Progenitor cell of endocrine pancreas (in vitro differentiated cells): ENCODE measurements at places on chromosomes 7 and 10. TPM values are rescaled to one million over a fixed set of nuclear protein-coding genes. Genes with fewer than 3 reads are reported as not detected.

- H3K4me1 ChIP-seq: peaks cover 3% of the 10 kb centered on the region
- no peaks in the 10 kb centered on the region for H3K36me3 ChIP-seq
- H3K4me3 ChIP-seq: no peak overlapping the region
- H3K27me3 ChIP-seq: peaks cover 12% of the 10 kb centered on the region
Observed at GRCh38 chr10:88934900-88935672, 17.5 kb downstream of the ACTA2 start.

GIMAP2 gene
- not detected in 2 replicates for total RNA-seq

DNA sequence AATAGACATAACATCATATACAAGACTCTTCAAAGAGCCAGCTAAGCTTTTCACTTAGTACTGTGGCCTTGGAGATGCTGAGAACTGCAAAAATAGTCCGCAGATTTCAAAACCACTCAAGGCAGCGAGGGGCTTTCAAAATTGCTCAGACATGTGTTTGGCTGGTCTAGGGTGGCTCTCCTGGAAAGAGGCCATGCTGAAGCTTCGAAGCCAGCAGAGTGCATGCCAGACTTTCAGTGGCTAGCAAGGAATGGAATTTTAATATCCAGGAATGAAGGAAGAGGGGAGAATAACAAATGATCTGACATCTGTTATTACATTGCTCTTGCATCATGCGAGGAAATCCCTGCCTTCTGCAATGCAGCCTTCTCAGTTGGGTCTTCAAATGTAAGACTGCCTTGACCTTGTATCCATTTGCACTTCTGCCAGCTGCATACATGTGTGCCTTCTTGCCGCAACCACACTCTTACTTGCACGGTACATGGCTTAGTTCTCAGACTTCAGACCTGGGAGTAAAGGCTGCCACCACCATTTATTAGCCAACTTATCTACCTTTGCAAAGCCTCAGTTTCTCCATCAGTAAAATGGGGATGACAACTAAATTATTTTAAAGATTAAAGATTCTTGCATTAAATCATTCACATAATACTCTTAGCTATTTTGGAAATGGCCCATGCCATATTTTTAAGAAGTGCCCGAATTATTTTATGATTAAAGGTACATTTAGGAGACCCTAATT is 55.9 kb downstream of the ITIH5 start:
- peaks cover 16% of the 10 kb centered on the region for H3K27me3 ChIP-seq
- H3K27ac ChIP-seq: no peak overlapping the region
- H3K4me1 ChIP-seq: peaks cover 5% of the 10 kb centered on the region
- DNase-seq: no peak
- no peaks in the 10 kb centered on the region for H3K36me3 ChIP-seq

STRIP2 gene
- 6.5 and 6.8 TPM in 2 replicates for total RNA-seq

DNA sequence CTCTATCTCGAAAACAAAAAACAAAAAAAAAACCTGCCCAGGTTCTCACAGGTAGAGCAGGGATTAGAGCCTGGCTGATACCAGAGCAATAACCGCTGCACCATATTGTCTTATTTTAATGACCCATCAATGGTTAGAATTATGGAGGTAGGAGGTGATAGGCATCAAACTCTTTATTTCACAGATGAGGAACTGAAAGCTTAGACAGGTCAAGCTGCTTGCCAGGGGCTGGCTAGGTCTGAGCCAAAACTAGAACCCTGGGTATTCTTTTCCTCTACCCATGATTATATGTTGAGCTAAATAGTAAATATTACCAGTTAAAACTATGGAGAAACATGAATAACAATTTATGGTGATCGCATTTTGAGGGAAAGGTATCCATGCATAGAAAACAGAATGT is 2.0 kb upstream of the PPP1R3C start:
- peaks cover 15% of the 10 kb centered on the region for H3K27me3 ChIP-seq
- DNase-seq: no peak
- no peak overlapping the region for H3K4me3 ChIP-seq

GRCh38 chr10:19782430-19783089 is 33.7 kb upstream of the PLXDC2 start:
- H3K27me3 ChIP-seq: no peaks in the 10 kb centered on the region
- H3K36me3 ChIP-seq: no peaks in the 10 kb centered on the region
- no peak for DNase-seq
- no peak overlapping the region for H3K27ac ChIP-seq
- H3K4me1 ChIP-seq: peaks cover 12% of the 10 kb centered on the region

DNA sequence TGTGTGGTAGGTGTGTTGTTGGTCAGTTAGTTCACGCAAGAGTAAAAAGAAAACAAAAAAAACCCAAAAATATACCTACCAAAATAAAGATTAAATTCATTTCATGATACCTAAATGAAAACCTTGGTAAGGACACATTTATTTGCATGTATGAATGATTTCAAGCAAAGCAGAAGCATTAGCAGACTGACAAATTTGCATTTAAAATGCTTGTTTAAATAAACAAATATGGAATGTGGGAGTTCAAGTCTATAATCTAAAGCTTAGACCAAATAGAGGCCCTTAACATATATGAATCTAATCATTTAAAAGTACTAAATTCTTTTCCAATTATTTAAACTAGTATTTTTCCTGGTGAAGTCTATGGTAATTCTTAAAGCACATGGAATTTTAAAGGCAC is 35.8 kb downstream of the GNAT3 start:
- no peaks in the 10 kb centered on the region for H3K27me3 ChIP-seq
- no peak overlapping the region for H3K27ac ChIP-seq
- no peak for DNase-seq
- H3K4me1 ChIP-seq: peaks cover 2% of the 10 kb centered on the region

GRCh38 chr7:134823400-134823799 is 44.0 kb downstream of the CALD1 start:
- H3K4me1 ChIP-seq: peaks cover 6% of the 10 kb centered on the region
- no peak for DNase-seq
- H3K4me3 ChIP-seq: no peak overlapping the region
- H3K27me3 ChIP-seq: no peaks in the 10 kb centered on the region
- no peak overlapping the region for H3K27ac ChIP-seq
- no peaks in the 10 kb centered on the region for H3K36me3 ChIP-seq

DNA sequence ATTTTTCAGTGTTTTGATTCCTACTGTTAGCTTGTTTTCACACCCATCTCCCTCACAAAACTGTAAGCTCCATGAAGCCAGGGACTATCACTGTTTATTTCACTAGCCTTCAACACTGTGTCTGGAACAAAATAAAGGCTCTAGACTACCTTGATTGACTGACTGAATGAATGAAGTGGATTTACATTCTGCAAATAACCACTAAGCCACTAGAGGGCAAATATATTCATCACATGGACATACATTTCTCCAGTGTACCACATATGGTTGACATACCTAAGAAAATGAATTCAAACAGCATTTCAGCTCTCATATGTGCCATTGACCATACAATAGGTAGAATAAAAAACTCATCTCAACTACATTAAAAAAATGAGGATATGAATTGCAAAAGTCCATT is 185.9 kb downstream of the RAB11FIP2 start:
- H3K27me3 ChIP-seq: peaks cover 22% of the 10 kb centered on the region
- DNase-seq: no peak
- H3K27ac ChIP-seq: no peak overlapping the region
- H3K4me1 ChIP-seq: no peaks in the 10 kb centered on the region
